ENCODE measurements at places on chromosomes 2 and 18.

DNA sequence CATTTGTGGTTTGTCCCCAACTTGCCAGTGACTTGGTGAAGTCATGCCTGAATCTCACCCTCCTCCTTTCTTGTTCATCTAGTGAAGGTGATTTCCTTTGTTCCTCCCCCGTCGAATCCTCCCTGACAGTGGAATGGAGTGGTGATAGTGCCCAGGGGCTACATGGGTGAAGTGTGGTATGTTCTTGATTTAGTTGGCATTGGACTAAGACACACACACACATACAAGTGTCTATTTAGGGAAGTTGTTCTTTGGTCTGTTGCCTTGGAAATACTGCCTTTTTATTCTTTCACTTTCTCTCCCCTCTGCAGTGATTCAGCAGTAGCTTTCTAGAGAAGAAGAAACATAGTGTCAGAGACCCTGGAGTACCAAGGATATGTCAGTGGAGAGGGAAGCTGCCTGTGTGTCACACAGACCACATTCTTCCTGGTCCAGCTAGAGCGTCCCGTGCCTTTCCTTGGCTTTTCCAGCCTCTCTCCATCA, 10.9 kb downstream of the INPP4A start:
- peak; percentile 96 for DNase-seq

- peak; percentile 32 for DNase-seq
Measured at GRCh38 chr2:233919938-233920337, 2.8 kb downstream of the TRPM8 start.

GRCh38 chr2:53442783-53443182, 324.8 kb upstream of the CHAC2 start:
- DNase-seq: no peak

DNA sequence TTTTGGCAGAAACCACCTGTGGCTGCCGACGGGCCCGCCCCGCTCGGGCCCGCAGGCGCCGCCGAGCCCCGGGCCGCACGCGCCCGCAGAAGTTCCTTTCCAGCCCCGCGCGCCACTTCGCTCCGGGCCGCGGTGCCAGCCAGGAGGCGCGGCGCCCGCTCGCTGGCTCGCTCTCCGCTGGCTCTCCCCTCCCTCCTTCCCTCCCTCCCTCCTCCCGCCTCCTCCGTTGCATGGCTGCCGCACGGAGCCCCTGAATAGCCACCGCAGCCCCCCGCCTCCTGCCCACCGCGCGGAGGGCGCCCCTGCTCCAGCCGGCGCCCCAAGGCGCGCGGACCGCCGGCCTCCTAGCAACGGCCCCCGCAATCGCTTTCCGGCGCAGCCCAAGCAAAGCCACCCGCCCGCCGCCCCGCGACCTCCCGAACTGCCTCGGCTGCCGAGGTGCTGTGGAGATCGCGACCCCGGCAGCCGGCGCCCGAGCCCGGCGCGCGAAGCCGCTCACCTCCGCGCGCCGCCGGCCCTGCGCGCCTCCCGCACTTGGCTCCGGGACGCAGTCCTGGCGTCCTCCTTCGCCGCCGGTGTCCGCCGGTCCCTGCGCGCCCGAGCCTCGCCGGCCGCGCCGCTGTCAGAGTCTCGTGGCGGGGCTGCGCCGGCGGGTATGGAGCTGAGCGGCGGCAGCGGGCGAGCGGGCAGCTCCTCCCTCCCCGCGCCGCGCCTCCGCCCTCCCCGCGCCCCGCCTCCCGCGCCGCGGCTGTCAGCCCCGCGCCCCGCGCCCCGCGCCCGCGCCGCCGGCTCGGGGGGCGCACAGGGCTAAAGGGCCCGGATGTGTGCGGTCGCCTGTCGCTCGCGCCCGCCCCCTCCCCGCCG, at the start of gene ZBTB7C:
ZBTB7C (minus strand) TSS at position 657 of the 864 bp plus-strand sequence.
- DNase-seq: peak; percentile 24

DNA sequence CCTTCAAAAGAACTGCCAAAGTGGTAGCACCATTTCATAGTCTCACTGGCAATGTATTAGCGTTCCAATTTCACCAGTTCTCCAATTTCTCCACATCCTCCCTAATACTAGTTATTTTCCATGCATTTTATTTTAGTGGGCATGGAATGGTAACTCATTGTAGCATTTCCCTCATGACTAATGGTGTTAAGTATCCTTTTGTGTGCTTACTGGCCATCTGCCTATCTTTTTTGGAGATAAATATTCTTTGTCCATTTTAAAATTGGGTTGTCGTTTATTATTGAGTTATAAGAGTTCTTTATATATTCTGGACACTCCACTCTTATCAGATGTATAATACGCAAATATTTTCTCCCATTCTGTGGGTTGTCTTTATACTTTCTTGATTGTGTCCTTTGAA, 107.1 kb downstream of the THADA start:
- DNase-seq: no peak

DNA sequence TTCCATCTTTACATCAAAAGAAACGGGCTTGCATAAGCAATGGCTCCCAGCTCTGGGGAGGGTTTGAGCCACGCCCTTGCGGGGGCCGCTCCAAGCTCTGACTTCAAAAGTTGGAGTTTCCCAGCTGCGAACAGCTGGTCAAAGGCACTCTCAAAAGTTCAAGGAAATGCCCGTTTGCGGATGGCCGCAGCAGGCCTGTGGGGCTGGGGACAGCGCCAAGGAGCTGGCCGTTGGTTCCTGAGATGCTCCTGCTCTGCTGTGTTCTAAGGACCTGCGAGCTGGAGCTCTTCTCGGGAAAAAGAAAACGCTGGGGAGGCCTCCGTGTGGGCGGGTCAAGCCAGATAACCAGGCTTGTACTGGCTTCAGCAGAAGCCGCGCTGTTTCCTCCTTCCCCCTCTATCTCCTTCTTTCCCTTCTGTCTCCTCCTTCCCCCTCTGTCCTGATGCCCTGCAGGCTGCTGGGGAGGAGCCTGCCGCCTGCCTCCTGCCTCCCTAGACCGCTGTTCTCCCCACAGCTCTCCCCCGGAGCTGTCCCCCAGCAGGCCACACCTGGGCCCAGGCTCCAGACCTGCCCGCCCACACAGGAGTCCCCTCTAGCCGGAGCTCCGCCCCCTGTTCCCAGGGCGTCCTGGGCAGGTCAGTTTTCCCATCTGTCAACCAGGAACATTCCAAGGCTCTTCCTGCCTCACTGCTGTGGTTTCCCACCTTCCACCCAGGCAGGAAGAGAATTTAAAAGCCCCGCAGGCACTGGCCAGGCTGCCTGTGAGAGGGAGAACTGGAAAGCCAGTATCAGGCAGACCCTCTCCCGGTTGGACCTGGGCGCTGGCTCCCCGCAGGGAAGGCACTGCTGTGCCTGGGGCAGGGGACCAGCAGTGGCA, 14.1 kb downstream of the KLF11 start:
- DNase-seq: peak; percentile 90

GRCh38 chr2:109343460-109343859, 214.5 kb downstream of the SH3RF3 start:
- no peak for DNase-seq

GRCh38 chr2:240840435-240841060, 20.5 kb upstream of the KIF1A start:
- peak; percentile 79 for DNase-seq

- DNase-seq: no peak
Measured at GRCh38 chr2:70981866-70982810, 3.7 kb downstream of the ANKRD53 start.

- no peak for DNase-seq
Measured at GRCh38 chr18:74082742-74083556, 64.7 kb downstream of the FBXO15 start.

GRCh38 chr2:76826691-76827090, 695.5 kb downstream of the LRRTM4 start:
- DNase-seq: no peak

- no peak for DNase-seq
Measured at GRCh38 chr2:46041434-46041833, 255.8 kb upstream of the EPAS1 start.

DNA sequence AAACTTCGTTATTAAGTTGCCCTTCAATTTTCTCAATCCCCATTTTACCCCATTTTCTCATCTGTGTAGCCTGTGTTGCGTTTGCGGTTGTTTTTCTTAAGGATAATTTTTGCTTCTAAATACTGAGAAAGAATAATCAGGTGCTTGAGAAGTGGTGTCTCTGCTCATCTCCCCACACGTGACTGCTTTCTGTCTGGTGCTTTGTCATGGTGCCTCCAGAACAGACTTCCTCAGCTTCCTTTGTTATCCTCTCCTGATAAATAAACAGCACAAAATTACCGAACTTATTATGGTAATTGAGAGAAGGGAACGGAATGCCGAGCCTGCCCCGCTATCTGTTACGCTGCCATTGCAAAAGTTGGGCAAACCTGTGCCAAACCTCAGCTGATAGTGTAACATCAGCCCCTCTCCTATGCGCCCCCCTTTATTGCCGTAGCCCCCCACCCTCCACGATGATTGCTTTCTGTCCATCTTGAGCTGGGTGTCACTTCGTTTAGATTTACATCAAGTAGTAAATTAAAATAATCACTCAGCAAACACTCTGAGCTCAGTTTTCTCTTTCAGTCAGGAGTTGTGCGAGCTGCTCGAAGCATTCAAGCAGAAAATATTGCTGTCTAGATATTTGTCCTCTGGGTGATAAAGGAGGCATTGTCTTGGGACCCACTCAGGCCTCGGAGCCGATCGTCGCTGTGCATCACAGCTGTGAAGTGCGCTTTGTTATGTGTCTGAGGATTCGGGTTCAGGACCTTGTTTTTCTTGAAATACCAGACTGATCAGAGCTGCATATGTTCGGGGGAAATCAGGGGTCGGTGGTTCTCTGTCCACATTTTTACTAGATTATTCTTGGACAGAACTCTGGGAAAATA, 1008.5 kb upstream of the FANCL start:
- no peak for DNase-seq

DNA sequence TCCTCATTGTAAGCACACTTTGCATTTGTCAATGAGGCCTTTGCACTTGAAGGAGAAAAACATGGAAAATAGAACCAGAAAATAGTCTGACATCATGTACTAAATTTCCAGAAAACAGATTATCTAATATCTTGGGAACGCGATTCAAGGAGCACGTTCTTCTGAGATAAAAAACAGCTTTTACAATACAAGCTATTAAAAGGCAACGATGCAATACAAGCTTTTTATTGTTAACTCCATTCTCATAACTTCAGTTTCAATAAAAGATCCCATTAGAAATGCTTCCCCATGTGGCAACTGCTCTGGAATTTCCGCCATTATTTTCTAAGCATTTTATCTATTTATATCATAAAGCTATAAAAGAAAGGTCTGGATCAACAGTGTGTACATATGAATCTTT, 40.3 kb downstream of the NRXN1 start:
- no peak for DNase-seq

GRCh38 chr2:219457784-219458369, 23.2 kb downstream of the SPEG start:
- DNase-seq: no peak

DNA sequence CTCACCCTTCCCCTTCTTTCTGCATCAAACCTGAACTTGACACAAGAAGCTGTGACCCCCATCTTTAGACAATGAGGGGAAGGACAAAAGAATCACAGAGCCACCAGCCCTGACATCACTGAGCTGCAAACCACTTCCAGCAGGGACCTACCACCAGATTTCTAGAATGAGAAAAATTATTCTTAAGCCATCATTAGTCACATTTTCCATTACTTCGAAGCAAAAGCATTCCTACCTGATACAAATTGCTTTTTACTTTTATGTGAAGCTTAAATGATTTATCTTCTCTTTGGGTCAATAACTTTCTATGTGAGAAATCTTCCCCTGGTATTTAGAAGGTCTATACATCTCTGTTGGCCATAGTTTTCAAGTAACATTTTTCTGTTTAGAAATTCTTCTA, 134.8 kb downstream of the TCF4 start:
- no peak for DNase-seq

DNA sequence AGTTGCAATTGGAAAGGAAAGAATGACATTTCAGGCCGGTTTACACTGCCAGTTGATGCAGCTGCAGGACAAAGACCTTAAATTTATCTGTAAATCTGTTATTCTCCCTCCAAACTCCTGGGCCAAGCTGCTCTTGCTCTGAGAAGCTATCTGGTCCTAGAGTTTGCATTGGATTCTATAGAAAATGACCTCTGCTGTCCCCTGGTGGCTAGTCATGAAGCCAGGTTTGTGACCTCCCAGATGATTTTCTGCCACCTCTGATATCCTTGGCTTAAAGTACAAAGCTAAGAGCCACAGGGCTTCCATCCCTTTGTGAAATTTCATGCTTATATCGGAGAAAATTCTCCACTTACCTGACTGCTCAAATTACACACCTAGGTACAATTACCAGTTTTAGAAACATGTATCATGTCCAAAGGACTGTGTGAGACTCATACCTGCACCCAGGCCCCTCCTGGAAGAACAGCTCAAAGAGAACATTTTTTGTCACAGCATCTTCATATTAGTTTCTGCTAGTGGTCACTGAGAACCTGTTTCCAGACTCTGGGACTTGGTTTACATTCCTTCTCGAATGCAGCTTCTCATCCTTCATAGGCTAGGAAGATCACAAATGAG, 28.9 kb upstream of the IER3IP1 start:
- DNase-seq: peak; percentile 55
